T-cell (primary cell): ENCODE measurements at places on chromosomes 4 and X. TPM values are rescaled to one million over a fixed set of nuclear protein-coding genes. Genes with fewer than 3 reads are reported as not detected.

FTSJ1 gene
- 51.4 TPM for total RNA-seq

SUPT20HL2 gene
- total RNA-seq: not detected

DNA sequence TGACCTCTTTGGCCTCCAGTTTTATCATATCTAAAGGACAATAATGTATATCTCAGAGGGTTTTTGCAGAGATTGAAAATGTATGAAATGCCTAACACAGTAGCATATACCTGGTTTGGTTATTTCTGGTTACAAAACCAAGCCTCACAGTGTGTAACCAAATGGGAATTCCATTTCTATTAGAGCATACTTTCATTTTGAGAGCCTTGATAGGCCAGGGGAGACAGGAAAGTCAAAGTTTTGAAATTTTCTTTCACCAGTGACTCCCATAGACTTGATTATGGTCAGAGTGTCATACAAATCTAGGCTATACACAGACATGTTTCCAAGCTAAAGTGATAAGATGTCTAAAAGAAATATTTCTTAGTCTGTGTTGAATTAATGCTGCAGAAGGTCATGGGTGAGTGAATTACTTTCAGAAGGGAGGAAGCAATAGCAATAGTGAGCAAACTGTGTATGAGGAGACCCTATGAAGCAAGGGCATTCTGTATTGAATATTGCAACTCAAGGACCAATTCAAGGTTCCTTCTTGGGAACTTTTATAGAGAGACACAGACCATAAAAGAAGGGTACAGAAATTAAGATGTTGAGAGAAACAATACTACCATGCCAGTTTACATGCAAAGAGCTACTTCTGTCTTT is 151.1 kb downstream of the PDE5A start:
- no peaks in the 10 kb centered on the region for H3K36me3 ChIP-seq
- H3K4me3 ChIP-seq: no peak overlapping the region
- no peaks in the 10 kb centered on the region for H3K4me1 ChIP-seq
- no peak for DNase-seq
- no peaks in the 10 kb centered on the region for H3K27me3 ChIP-seq
- no peak overlapping the region for H3K27ac ChIP-seq

DNA sequence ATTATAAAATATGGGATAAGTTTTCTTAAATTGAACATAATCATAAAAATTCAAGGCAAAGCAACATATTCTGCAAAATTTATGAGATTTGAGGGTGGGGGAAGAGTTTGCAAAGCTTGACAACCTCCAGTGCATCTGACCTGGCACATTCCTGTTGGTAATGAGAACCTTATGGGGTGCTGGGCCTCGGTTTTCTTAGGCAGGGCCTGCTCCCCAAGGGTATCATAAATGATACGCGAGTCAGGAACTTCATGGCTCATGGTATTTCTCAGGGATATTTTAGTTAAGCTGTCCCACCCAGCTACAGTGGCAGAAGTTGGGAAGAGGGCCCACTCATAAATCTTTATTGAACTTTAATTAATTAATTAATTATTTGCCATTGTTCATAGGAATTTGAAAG is 13.2 kb downstream of the AFF2 start:
- no peak for DNase-seq
- H3K4me3 ChIP-seq: no peak overlapping the region
- H3K36me3 ChIP-seq: no peaks in the 10 kb centered on the region
- H3K27ac ChIP-seq: no peak overlapping the region
- no peaks in the 10 kb centered on the region for H3K27me3 ChIP-seq

- no peaks in the 10 kb centered on the region for H3K27me3 ChIP-seq
- no peaks in the 10 kb centered on the region for H3K36me3 ChIP-seq
- H3K4me3 ChIP-seq: peak overlapping the region; percentile 60
- peaks cover 73% of the 10 kb centered on the region for H3K4me1 ChIP-seq
- DNase-seq: peak; percentile 47
These were observed 46.4 kb downstream of the PRPS1 start for GRCh38 chrX:107674480-107675364.

- no peaks in the 10 kb centered on the region for H3K36me3 ChIP-seq
- no peak overlapping the region for H3K4me3 ChIP-seq
- H3K4me1 ChIP-seq: no peaks in the 10 kb centered on the region
These were observed 9.1 kb downstream of the OCRL start for GRCh38 chrX:129549124-129549523.

GRCh38 chr4:111871802-111872201 is 273.5 kb upstream of the FAM241A start:
- no peak overlapping the region for H3K4me3 ChIP-seq
- no peak overlapping the region for H3K27ac ChIP-seq
- H3K27me3 ChIP-seq: no peaks in the 10 kb centered on the region
- DNase-seq: no peak
- H3K4me1 ChIP-seq: no peaks in the 10 kb centered on the region
- no peaks in the 10 kb centered on the region for H3K36me3 ChIP-seq
